ENCODE measurements at places on chromosomes 2 and 18. TPM values are rescaled to one million over a fixed set of nuclear protein-coding genes. Genes with fewer than 3 reads are reported as not detected.

DNA sequence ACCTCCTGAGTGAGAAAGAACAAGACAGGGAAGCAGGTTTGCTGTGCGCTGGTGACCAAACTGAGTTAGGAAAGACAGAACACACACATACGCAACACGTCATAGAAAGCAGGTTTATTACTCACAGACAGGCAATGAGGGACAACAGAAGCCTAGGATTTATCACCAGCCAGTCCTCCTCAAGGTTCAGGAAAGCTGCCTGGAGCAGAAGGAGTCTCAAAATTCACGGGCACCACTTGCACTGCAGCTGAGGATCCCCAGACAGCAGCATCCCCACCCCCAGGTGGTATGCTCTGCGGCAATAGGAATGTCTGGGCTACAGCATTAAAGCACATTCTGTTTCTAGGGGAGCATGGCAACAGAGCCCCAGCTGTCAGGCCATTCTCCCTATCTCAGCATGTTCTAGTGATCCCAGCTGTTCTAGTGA, 284.4 kb upstream of the RGPD4 start:
- H3K36me3 ChIP-seq, result no peaks in the 10 kb centered on the region
- DNase-seq, result no peak
- H3K4me3 ChIP-seq, result no peak overlapping the region
- H3K27me3 ChIP-seq, result no peaks in the 10 kb centered on the region

DNA sequence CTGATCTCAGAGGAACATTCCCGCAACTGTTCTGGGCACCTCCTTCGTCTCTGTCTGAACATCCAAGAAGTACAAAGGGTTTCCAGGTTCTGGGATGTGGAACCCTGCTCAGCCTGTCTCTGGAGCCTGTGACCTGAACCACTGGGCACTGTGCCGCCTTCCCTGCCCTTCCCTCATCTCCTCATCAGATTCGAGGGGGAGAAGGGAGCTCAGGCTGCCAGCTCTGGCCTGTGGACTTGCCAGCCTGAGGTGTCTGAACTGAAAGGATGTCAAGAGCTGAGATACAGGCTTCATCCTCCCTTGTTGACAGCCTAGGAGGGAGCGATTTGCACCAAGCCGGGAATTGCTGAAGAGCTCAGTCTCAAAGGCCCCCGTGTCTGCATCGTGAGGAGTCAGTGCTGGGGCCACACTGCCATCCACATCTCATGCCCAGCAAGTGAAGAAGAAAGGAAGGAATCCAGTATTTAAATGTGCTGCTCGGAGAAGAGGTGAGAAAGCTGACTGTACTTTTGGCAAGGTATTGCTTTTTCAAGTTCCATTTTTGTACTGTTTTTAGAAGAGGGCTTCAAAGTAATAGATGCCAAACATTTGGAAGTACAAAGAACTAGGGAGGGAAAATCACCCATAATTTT, 12.6 kb downstream of the NEU2 start:
- no peaks in the 10 kb centered on the region for H3K36me3 ChIP-seq
- no peaks in the 10 kb centered on the region for H3K27me3 ChIP-seq
- H3K4me3 ChIP-seq, result no peak overlapping the region
- no peak for DNase-seq

DNA sequence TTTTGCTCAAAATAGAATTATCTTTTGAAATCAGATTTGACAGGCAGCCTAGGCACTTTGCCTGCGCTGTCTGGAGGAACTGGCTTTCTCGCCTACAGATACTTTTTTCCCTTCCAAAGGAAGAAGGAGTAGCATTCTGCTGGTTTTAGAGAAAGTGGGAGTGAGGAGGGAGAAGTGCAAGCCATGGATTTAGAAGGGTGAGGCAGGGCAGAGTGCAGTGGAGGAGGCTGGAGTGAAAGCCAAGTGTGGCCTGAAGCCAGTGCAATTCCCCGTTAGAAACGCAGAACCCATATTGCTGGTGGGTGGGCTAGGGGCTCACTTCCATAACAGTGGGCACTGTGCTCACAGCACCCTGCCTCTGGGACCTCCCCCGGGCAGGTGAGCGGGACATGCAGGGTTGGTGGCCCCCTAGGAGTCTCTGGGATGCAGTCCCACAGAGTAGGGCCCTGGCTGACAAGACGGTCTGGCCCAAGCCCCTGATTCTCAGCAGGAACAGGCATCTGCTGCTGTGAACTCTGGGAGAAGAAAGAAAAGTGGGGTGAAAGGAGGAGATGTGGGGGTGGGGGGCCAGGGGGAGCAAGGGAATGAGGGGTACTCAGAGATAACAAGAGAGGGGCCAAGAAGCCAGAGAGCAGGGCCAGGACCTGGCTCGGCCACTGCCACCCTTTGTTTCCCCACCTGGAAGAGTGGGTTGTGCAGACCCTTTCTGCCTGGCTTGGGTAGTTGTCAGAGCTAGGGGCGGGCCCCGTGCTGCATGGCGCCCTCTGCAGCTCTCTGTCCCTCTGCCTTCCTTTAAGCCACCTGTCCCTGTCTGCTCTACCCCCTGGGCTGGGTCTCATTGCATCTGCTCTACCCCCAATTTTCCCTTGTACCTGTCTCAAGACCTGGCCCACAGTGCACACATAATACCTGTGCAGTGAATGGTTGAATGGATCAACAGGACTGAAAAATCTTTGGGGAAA, 273.5 kb upstream of the HS6ST1 start:
- no peak overlapping the region for H3K27ac ChIP-seq
- H3K36me3 ChIP-seq, result no peaks in the 10 kb centered on the region
- no peak overlapping the region for H3K4me3 ChIP-seq
- no peak for DNase-seq
- no peaks in the 10 kb centered on the region for H3K27me3 ChIP-seq

GRCh38 chr2:197208841-197209240, 101.7 kb downstream of the ANKRD44 start:
- no peak overlapping the region for H3K27ac ChIP-seq
- no peaks in the 10 kb centered on the region for H3K27me3 ChIP-seq
- no peak overlapping the region for H3K4me3 ChIP-seq
- H3K36me3 ChIP-seq, result no peaks in the 10 kb centered on the region
- DNase-seq, result no peak

The CYS1 gene
- 21.3 TPM for total RNA-seq

GRCh38 chr2:43343573-43344304, 117.3 kb upstream of the ZFP36L2 start:
- H3K36me3 ChIP-seq, result no peaks in the 10 kb centered on the region
- H3K27me3 ChIP-seq, result no peaks in the 10 kb centered on the region
- DNase-seq, result peak; percentile 57
- no peak overlapping the region for H3K27ac ChIP-seq
- H3K4me1 ChIP-seq, result peaks cover 55% of the 10 kb centered on the region

The HOXD1 gene
- not detected for total RNA-seq

DNA sequence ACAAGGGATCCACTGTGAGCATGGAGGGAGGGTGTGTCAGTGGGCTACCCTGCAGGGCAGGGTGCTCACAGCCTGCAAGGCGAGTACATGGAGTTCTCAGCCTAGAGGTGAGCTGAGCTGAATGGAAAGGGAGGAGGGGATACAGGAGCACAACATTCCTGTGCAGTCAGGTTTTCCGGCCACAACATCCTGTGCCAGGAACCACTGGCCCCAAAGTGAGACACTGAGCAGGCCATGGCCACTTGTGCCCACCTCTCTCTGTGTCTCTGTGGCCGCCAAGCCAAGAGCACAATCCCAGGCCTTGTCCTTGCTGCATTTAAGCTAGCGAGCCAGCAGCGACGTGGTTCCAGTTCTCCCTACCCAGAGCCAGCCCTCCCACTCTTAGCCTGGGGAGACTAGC, 6.1 kb downstream of the DOK1 start:
- no peak overlapping the region for H3K27ac ChIP-seq
- H3K36me3 ChIP-seq, result peaks cover 13% of the 10 kb centered on the region
- H3K4me3 ChIP-seq, result no peak overlapping the region
- no peak for DNase-seq

GRCh38 chr2:191231995-191232394, 13.2 kb upstream of the MYO1B start:
- H3K27ac ChIP-seq, result peak overlapping the region; percentile 27
- no peak overlapping the region for H3K4me3 ChIP-seq
- H3K4me1 ChIP-seq, result peaks cover 33% of the 10 kb centered on the region
- DNase-seq, result no peak

The SKOR2 gene
- total RNA-seq, result not detected

DNA sequence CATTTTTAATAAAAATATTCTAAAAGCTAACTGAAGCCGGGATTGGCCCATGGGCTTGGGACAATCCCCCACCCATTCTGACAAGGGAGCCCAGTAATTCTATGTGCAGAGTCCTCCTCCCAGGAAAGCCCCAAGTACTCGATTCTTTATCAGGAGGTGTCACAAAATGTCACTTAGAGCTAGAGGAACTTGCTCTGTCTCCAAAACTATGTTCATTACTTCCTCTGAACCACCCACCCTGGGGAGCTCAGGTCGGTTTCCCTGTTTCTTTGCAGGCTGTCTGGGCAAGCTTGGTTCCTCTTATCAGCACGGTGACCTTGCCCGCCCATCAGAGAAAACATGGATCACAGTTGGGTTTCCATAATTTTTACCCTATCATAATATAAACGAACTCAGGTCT, 430.6 kb upstream of the ID2 start:
- DNase-seq, result no peak
- no peaks in the 10 kb centered on the region for H3K27me3 ChIP-seq
- no peaks in the 10 kb centered on the region for H3K36me3 ChIP-seq
- no peak overlapping the region for H3K4me3 ChIP-seq

The ADAM23 gene
- 0.03 TPM for total RNA-seq

The RFX8 gene
- total RNA-seq, result 0.68 TPM

The PTCD3 gene
- 86.1 TPM for total RNA-seq

- H3K27ac ChIP-seq, result no peak overlapping the region
- H3K4me1 ChIP-seq, result no peaks in the 10 kb centered on the region
- H3K27me3 ChIP-seq, result no peaks in the 10 kb centered on the region
- no peak for DNase-seq
These were observed 261.9 kb upstream of the SIX3 start for GRCh38 chr2:44679584-44679983.

GRCh38 chr2:197677483-197677882, 2.1 kb upstream of the RFTN2 start:
- no peak overlapping the region for H3K4me3 ChIP-seq
- no peak for DNase-seq
- H3K27me3 ChIP-seq, result 0 out of 2 replicates have a peak, but pooled peaks cover 4% of the 10 kb centered on the region
- H3K36me3 ChIP-seq, result no peaks in the 10 kb centered on the region
- peaks cover 9% of the 10 kb centered on the region for H3K4me1 ChIP-seq

DNA sequence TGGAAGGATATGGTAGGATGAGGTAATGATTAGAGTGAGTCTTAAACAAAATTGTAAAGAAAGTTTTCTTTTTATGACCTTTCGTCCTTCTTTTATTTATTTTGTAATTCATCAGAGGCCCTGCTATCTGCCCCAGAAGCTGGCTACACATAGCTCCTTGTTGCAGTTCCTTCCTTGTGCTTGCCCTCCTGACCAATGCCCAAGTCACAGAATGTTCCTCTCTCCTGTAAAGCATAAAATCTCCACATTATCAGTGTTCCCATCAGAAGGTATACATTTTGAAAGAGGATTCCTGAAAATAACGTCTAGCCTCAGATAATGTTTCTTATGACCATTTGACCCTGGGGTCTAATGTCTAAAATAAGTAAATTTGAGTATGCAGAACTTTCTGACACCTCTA, 78.3 kb downstream of the RND3 start:
- no peak overlapping the region for H3K4me3 ChIP-seq
- no peak overlapping the region for H3K27ac ChIP-seq
- H3K4me1 ChIP-seq, result peaks cover 20% of the 10 kb centered on the region
- H3K36me3 ChIP-seq, result no peaks in the 10 kb centered on the region
- DNase-seq, result no peak
- H3K27me3 ChIP-seq, result no peaks in the 10 kb centered on the region

DNA sequence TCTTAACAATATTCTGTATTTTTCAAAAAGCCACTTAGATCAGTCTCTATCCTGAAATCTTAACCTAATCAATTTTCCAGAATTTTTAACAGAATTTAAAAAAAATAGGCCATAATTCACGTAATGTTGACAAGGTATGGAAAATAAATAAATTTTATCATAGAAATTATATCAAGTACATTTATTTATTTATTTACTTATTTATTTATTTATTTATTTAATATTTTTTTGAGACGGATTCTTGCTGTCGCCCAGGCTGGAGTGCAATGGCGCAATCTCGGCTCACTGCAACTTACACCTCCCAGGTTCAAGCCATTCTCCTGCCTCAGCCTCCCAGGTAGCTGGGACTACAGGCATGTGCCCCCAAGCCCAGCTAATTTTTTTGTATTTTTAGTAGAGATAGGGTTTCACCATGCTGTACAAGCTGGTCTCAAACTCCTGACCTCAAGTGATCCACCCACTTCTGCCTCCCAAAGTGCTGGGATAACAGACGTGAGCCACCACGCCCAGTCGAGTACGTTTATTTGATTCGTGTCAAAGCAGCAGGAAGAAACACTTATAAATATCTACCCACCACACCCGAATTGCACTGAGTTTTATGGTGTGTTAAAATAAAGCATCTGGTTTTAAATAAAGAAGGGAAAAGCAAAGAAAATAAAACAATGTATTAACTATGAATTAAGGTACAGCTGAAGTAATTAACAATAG, 60.1 kb downstream of the DSC3 start:
- no peak overlapping the region for H3K4me3 ChIP-seq
- no peaks in the 10 kb centered on the region for H3K36me3 ChIP-seq
- H3K27me3 ChIP-seq, result no peaks in the 10 kb centered on the region
- no peak overlapping the region for H3K27ac ChIP-seq
- no peak for DNase-seq

GRCh38 chr2:551621-552020, 125.6 kb downstream of the TMEM18 start:
- no peak overlapping the region for H3K4me3 ChIP-seq
- no peak for DNase-seq
- no peak overlapping the region for H3K27ac ChIP-seq
- H3K36me3 ChIP-seq, result no peaks in the 10 kb centered on the region

GRCh38 chr2:166376873-166377272, 1.1 kb upstream of the SCN9A start:
- H3K27me3 ChIP-seq, result no peaks in the 10 kb centered on the region
- no peak for DNase-seq
- H3K36me3 ChIP-seq, result no peaks in the 10 kb centered on the region
- H3K4me3 ChIP-seq, result peak overlapping the region; percentile 54
- H3K4me1 ChIP-seq, result peaks cover 22% of the 10 kb centered on the region

- H3K4me3 ChIP-seq, result peak overlapping the region; percentile 80
- peaks cover 28% of the 10 kb centered on the region for H3K36me3 ChIP-seq
- no peaks in the 10 kb centered on the region for H3K27me3 ChIP-seq
- peak overlapping the region; percentile 84 for H3K27ac ChIP-seq
- peak; percentile 38 for DNase-seq
These were observed 1.2 kb upstream of the CLASP1 start for GRCh38 chr2:121650315-121650930.

The ST8SIA5 gene
- not detected for total RNA-seq
